ENCODE measurements at places on chromosomes 4 and X. TPM values are rescaled to one million over a fixed set of nuclear protein-coding genes. Genes with fewer than 3 reads are reported as not detected.

DNA sequence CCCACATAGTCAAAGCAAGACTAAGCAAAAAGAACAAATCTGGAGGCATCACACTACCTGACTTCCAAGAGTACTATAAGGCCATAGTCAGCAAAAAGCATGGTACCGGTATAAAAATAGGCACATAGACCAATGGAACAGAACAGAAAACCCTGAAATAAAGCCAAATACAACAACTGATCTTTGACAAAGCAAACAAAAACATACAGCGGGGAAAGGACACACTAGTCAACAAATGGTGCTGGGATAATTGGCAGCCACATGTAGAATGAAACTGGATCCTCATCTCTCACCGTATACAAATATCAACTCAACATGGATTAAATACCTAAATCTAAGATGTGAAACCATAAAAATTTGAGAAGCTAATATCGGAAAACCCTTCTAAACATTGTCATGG lies 819.3 kb upstream of the FRG1 start:
- H3K4me1 ChIP-seq = no peaks in the 10 kb centered on the region
- no peak overlapping the region for H3K4me3 ChIP-seq
- no peaks in the 10 kb centered on the region for H3K36me3 ChIP-seq
- no peak overlapping the region for H3K27ac ChIP-seq
- no peaks in the 10 kb centered on the region for H3K27me3 ChIP-seq
- DNase-seq = no peak

DNA sequence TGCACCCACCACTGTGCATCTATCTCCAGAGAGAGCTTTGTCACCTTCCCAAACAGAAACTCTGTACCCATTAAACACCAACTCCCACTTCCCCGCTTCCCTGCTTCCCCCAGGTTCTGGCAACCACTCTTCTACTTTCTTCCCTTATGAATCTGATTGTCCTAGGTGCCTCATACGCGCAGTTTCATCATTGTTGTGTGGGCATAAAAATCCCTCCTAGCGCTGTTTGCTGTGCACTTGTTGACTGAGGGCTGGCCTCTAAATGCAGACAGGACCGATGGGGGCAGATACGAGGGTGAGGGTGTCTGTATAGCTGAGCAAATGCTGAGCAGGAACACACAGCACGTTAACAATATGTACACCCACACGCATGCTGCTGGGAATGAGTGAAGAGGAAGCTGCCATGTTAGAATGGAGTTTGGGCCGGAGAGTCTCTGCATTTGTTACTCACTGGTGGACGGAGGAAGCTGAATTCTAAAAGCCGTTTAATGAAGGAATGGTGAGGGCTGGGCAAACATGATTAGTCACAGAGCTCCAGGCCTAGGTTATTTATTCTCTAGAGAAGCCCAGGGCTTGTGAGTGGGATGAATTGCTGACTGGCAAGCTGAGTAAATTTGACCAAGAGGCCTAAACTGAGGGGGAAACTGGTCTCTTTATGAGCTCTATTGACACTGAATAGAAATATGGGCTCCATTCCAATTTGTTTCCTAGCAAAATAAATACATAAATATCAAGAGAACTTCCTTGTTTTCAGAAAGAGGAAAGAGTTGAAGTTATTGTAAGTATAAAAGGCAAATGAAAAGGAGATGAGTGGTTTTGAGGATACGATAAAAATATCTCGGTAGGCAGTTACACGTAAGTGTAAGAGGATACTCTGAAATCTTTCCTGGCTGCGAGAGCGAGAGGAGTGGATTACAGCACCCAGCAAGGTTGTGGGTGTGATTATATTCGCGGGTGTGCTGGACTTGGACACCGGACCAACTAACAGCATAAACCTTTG lies 95.9 kb upstream of the RPS6KA3 start:
- no peaks in the 10 kb centered on the region for H3K27me3 ChIP-seq
- no peak for DNase-seq

- no peaks in the 10 kb centered on the region for H3K27me3 ChIP-seq
- no peaks in the 10 kb centered on the region for H3K36me3 ChIP-seq
- no peak overlapping the region for H3K4me3 ChIP-seq
These were observed 540.5 kb upstream of the BOD1L1 start for GRCh38 chr4:14167876-14168510.

DNA sequence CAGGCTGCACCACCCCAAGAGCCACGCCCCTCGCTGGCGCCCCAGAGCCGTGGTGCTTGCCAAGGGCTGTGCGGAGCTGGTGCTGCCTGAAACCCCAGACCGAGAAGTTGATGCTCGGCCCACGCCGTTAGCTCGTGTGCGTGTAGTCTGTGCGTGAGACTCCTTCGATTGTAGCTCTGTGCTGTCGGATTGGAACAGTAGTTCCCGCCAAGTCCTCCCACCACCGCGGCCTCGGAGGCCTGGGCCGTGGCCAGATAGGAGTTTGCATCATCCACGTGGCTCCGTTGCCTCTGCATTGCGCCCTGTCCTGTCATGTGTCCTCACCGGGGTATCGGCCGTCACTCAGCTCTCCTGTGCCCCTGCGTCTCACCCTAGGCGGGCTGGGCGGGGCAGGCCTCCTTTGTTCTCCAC lies 24.2 kb downstream of the TNIP2 start:
- H3K27ac ChIP-seq = no peak overlapping the region
- H3K4me3 ChIP-seq = no peak overlapping the region
- H3K4me1 ChIP-seq = no peaks in the 10 kb centered on the region
- no peaks in the 10 kb centered on the region for H3K27me3 ChIP-seq
- peak; percentile 21 for DNase-seq
- no peaks in the 10 kb centered on the region for H3K36me3 ChIP-seq

DNA sequence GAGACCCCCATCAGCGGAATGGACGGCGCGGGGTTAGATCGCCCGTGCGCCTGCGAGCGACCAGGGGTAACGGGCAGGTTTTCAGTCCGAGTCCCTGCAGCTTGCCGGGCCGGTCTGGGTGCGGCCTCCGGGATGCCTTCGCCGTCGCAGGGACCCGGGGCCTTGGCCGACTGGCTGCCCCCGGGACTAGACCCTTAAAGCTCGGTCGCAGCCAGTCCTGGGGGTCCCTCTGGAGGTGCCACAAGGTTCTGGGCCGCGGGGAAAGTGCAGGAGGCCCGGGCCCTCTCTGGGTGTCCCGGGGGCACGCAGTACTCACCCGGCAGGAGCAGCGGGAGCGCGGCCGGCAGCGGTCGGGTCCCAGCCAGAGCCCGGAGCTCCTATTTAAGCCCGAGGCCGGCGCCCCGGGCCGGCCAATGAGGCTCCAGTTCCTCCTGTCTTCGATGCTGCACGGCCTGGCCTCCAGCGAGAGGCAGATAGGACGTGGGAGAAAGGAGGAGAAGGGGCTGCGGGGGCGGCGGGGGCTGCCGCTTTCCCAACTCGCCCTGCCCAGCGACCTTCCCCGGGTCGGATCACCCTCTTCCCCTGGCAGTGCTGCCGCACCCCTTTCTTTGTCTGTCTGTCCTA lies at the start of gene SPON2:
Gene SPON2, minus strand, starts transcription at position 356 of the 624 bp plus-strand sequence.
- no peaks in the 10 kb centered on the region for H3K27me3 ChIP-seq
- peak within 1 kb of the TSS; percentile 76 for H3K27ac ChIP-seq
- peak within 1 kb of the TSS; percentile 47 for H3K4me3 ChIP-seq
- peaks cover 16% of the 10 kb centered on the region for H3K4me1 ChIP-seq
- DNase-seq = peak; percentile 77

DNA sequence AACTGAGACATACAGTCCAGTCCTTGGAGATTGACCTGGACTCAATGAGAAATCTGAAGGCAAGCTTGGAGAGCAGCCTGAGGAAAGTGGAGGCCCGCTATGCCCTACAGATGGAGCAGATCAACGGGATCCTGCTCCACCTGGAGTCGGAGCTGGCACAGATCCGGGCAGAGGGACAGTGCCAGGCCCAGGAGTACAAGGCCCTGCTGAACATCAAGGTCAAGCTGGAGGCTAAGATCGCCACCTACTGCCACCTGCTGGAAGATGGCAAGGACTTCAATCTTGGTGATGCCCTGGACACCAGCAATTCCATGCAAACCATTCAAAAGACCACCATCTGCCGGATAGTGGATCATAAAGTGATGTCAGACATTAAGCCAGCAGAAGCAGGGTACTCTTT lies 20.4 kb upstream of the FRMPD3 start:
- H3K27ac ChIP-seq = no peak overlapping the region
- H3K4me3 ChIP-seq = no peak overlapping the region
- H3K36me3 ChIP-seq = no peaks in the 10 kb centered on the region
- no peak for DNase-seq

DNA sequence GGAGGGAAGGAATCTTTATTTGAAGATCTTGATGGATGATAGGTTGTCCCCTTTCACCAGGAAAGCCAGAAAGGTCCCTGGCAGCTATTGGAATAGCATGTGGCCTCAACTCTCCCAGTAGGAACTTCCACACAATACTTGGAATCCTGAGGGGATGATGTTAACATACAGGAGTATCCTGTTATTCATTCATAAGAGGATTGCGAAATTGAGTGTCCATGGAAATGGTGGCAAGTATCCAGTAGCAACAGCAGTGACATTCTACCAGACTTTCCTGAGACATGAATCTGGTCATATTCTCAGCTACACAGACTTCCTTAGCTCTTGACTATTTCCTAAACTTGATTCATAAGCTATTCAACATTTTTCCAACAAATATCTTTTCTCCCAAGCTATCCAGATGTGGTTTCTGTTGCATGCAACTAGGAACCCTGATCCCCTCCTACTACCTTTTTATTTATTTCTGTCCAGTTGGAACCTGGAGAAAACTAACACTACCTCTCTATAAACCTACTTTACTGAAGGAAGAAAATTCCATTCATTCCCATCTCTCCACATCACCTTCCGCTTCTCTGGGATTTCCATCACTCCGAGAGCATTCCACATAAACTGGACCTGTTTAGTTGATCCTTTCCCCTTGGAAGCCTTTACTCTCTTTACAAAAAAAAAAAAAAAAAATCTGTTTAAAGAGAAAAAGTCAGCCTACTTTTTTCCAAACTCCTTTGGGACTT lies 101.8 kb downstream of the ANXA5 start:
- H3K4me3 ChIP-seq = no peak overlapping the region
- H3K27ac ChIP-seq = no peak overlapping the region
- H3K36me3 ChIP-seq = no peaks in the 10 kb centered on the region
- DNase-seq = no peak

- no peaks in the 10 kb centered on the region for H3K27me3 ChIP-seq
- H3K27ac ChIP-seq = no peak overlapping the region
- H3K4me1 ChIP-seq = no peaks in the 10 kb centered on the region
- no peak overlapping the region for H3K4me3 ChIP-seq
- no peaks in the 10 kb centered on the region for H3K36me3 ChIP-seq
These were observed 18.1 kb downstream of the CHIC1 start for GRCh38 chrX:73581002-73581628.

DNA sequence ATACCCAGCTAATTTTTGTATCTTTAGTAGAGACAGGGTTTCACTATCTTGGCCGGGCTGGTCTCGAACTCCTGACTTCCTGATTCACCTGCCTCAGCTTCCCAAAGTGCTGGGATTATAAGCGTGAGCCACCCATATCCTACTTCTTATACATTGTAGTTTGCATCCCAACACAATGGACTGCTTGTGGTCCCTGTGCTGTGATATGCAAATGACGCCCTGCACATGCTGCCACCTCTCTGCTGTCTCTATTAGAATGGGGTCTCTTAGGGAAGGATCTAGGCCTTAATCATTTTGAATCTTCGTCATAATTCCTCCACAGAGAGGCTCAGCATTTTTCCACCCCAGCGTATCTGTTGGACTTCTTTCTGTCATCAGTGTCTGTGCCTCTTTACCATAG lies 595.9 kb downstream of the ADGRL3 start:
- no peaks in the 10 kb centered on the region for H3K4me1 ChIP-seq
- no peak overlapping the region for H3K4me3 ChIP-seq
- DNase-seq = no peak
- no peaks in the 10 kb centered on the region for H3K36me3 ChIP-seq
- no peaks in the 10 kb centered on the region for H3K27me3 ChIP-seq

GRCh38 chrX:22081475-22082092 lies 49.5 kb downstream of the PHEX start:
- no peak overlapping the region for H3K4me3 ChIP-seq
- DNase-seq = peak; percentile 20
- no peaks in the 10 kb centered on the region for H3K4me1 ChIP-seq
- no peak overlapping the region for H3K27ac ChIP-seq

GRCh38 chr4:14887842-14888433 lies 114.3 kb upstream of the CPEB2 start:
- DNase-seq = no peak
- no peak overlapping the region for H3K4me3 ChIP-seq
- H3K4me1 ChIP-seq = no peaks in the 10 kb centered on the region
- H3K27me3 ChIP-seq = no peaks in the 10 kb centered on the region

GRCh38 chr4:138449938-138450337 lies 207.8 kb upstream of the SLC7A11 start:
- H3K4me3 ChIP-seq = no peak overlapping the region
- H3K36me3 ChIP-seq = no peaks in the 10 kb centered on the region
- H3K4me1 ChIP-seq = no peaks in the 10 kb centered on the region
- H3K27ac ChIP-seq = no peak overlapping the region

GRCh38 chr4:88230461-88230891 lies 53.9 kb downstream of the PPM1K start:
- peaks cover 6% of the 10 kb centered on the region for H3K4me1 ChIP-seq
- H3K4me3 ChIP-seq = peak overlapping the region; percentile 41
- no peak for DNase-seq
- peak overlapping the region; percentile 74 for H3K27ac ChIP-seq
- no peaks in the 10 kb centered on the region for H3K36me3 ChIP-seq

DNA sequence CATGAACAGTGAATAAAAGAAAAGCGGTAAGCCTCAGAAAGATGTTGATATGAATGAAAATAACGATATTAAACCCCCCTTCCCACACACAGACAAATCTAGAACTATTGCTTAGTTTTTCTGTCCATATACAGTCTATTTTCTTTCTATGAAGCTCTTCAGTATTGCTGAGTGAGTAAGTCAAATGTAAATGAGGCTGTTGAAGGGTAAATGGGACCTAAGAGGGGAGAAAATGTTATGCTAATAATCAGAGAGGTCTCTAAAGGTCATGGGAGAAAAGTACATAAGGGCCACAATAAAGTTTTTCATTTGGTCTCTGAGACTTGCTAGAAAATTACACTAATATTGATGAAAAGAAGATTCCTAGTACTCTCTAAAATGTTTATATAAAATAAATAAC lies 56.2 kb downstream of the PABPC4L start:
- H3K27me3 ChIP-seq = no peaks in the 10 kb centered on the region
- no peaks in the 10 kb centered on the region for H3K36me3 ChIP-seq
- H3K27ac ChIP-seq = no peak overlapping the region

GRCh38 chr4:170089668-170090351 lies at the start of gene AADAT:
TSS of gene AADAT (minus strand) at chr4:170089956. CDS start at chr4:170089690, 266 bp downstream.
- H3K36me3 ChIP-seq = no peaks in the 10 kb centered on the region
- peak; percentile 79 for DNase-seq
- H3K27ac ChIP-seq = no peak within 1 kb of the TSS
- peak within 1 kb of the TSS; percentile 59 for H3K4me3 ChIP-seq

GRCh38 chrX:139126493-139126892 lies 404.0 kb upstream of the F9 start:
- no peaks in the 10 kb centered on the region for H3K36me3 ChIP-seq
- H3K4me1 ChIP-seq = no peaks in the 10 kb centered on the region
- DNase-seq = no peak
- no peaks in the 10 kb centered on the region for H3K27me3 ChIP-seq
- H3K4me3 ChIP-seq = no peak overlapping the region

Gene PTPN13
- total RNA-seq = 54.6 TPM

Gene DKK2
- total RNA-seq = 2.1 TPM

Gene CRMP1
- 5.5 TPM for total RNA-seq

Gene CT47B1
- total RNA-seq = not detected

Gene MAGEB17
- total RNA-seq = not detected

Gene PNMA3
- total RNA-seq = 0.63 TPM

Gene CTAG1B
- not detected for total RNA-seq

Gene DMRTC1
- total RNA-seq = 0.62 TPM

All from ovary (tissue), 10 donors.